ENCODE measurements at places on chromosomes 11 and 22.

DNA sequence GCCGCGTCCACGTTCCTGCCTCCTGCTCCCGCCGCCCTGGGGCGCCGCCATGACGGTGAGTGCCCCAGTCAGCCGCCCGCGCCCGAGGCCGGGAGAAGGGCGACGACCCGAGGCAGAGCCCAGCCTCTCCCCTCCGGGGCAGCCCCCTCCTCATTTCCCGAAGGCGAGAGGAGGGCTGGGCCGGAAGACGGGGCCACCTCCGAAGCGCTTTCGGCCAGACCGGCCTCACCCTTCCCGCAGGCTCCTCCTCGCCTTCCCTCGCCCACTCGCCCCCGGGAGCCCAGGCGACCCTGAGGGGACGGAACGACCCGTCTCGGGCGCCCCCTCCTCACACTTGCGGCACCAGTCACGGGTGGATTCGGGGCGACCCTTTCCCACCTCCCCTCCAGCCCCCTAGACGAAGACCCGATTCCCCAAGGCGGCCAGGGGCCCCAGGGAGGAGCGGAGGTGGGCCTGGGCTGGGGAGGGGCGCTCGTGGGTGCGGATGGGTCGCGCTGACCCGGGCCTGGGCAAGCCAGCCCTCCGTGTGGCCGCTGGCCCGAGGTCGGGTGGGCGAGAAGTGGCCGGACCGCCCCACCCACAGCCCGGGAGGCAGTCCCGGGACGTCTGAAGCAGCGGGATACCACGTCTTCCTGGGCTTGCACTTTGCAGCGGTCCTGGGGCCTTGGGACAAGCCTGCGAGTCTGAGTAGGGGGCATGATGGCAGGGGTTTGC, 49.7 kb downstream of the TRIOBP start:
- peak; percentile 36 for DNase-seq

GRCh38 chr22:30219049-30219654, 27.4 kb downstream of the LIF start:
- DNase-seq, result no peak

DNA sequence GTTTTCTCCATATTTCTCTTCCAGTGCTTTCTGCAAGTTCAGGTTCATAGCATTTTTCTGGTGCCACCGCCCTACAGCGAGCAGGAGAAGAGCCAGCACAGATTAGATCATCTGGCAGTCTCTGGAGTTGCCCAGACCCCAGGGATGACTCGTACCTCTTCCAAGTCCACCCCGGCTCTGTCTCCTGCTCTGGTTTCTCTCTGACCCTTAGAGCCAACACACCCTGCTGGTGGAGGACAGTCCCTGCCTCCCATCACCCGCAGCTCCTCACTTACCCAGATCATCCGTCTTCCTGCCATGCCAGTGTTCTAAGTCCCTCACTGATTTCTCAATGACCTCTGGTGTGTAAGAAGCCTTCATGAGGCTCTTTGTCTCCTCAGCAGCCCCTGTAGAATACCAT, 28.0 kb downstream of the TST start:
- no peak for DNase-seq

DNA sequence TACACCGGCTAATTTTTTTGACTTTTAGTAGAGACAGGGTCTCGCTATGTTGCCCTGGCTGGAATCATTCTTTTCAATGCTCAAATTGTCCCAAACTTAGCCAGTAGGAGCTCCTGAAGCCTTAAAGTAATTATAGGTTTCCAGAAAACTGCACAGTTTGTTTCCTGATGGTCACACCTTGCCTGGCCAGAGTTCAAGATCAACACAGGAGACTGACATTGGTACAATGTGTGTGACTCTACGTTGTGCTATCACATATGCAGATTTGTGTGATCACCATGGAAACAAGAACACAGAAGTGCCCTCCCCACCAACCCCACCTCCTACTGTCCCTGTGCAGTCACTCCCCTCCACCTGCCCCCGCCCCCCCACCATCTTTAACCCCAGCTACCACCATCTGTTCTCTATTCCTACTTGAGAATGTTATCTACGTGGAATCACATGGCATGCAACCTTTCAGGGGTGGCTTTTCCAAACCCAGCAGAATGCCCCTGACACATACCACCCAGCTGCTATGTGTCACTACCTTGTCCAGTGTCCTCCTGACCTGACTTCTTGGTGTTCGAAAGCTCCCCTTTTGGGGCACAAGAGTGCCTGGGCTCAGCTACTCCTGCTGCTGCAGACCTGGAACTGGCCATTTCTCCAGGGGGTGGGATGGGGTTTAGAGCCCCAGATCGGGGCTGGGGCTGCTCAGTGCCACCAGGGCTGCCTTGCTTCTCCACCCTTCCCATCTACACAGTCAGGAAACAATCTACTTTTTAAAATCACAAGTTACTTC, 6.1 kb upstream of the NAP1L4 start:
- no peak for DNase-seq

DNA sequence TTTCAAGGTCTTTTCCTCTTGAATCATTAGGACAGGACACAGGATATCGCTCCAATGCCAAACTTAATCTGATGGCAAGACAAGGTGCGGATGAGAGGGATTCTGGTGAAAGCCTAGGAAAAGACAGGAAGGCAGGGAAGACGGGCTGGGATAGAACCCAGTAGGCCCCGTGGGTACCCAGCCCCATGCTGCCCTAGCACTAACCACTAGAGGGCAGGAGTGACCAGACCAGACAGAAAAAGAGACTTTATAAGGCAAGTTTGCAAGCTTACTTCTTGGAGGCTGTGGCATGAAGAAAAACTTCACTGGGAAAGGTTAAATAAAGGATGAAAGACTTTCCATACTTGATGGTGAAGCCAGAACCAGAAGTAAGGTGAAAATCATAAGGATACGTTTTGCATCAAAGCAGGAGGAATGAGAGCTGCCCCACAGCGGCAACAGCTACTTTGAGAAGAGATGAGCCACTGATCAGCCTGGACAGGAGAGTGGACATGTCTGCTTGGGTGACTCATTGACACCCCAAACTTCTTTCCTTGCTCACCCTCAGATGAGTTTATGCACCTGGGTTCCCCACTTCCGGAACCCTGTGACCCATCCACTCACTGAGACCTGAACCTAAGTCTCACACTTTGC, 39.8 kb downstream of the SYN3 start:
- peak; percentile 10 for DNase-seq

DNA sequence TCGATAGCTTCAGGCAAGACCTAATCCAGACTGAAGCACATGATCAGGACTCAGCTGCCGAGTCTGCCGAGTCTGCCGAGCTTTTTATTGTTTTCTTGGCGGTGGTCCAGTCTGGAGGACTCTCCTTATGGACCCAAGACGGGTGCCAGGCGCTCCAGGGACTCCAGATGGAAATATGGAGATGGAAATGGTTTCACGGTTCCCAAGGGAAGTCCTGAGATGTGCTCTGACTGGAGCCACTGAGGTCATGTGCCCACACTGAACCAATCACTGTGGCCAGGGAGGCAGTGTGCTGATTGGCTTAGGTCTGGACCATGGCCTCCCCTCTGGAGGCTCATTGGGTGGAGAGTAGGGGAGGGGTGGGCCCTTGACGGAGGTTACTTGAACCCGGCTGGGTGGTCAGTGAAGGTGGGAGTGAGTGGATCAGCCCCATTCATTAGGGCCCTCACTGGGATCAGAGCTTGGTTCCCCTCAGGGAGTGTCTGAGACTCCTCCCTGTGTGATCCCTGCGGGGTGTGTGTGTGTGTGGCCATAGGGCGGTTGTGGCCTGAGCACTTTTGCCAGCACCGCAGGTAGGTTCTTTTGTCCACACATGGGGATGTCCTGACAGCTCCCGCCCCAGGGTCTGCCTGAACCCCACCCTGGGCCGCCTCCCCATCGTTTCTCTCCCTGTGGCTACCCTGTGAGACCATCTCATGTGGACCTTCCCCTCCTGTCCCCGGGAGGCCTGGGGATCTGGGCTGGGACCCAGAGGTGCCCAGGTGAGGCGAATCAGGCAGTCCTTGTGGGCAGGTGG, 14.0 kb downstream of the RPS6KA4 start:
- DNase-seq, result no peak

DNA sequence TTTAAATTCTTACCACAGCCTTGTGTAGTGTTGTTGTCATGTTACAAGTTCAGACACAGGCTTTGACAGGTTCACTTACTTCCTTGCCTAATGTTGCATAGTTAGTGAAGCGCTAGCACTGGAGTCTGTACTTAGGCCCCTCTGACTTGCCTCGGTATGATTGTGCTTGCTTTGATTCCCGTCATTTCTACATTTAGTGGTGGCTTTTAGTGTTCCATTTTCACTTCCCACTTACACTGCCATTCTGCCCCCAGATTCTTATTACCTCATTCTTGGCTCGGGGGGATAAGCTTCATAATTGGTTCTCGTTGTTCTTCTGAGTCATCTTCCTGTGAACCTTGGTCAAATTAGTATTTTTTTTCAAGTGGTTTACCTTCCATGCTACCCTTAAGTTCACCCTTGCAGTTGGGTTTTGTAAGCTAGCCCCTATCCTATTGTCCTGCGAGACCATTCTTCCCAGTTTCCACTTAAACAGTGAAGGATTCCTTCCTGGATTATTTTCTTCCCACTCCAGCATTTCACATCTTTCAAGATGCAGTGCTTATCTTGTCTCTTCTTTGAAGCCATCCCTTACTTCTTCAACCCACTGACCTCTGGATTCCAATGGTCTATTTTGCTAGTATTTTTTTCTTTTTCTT, 68.7 kb downstream of the DDX10 start:
- DNase-seq, result peak; percentile 3

DNA sequence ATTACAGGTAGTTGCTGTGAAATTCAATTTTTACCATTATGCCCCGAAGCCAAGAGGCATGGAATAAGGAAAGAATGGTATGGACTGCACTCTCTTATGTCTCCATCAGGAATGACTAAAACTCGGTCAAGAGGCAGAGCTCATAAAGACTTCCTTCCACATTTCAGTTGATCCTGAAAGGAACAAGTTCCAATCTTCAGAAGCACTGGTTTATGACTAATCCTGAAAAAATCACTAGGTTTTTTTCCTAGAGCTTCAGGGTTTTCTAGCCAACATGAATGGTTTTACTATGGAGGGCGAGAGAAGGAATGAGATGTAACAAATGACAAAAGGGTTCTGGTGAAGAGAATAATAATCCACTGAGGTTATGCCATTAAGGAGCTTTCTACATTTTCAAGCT, 832.2 kb downstream of the NTM start:
- no peak for DNase-seq

DNA sequence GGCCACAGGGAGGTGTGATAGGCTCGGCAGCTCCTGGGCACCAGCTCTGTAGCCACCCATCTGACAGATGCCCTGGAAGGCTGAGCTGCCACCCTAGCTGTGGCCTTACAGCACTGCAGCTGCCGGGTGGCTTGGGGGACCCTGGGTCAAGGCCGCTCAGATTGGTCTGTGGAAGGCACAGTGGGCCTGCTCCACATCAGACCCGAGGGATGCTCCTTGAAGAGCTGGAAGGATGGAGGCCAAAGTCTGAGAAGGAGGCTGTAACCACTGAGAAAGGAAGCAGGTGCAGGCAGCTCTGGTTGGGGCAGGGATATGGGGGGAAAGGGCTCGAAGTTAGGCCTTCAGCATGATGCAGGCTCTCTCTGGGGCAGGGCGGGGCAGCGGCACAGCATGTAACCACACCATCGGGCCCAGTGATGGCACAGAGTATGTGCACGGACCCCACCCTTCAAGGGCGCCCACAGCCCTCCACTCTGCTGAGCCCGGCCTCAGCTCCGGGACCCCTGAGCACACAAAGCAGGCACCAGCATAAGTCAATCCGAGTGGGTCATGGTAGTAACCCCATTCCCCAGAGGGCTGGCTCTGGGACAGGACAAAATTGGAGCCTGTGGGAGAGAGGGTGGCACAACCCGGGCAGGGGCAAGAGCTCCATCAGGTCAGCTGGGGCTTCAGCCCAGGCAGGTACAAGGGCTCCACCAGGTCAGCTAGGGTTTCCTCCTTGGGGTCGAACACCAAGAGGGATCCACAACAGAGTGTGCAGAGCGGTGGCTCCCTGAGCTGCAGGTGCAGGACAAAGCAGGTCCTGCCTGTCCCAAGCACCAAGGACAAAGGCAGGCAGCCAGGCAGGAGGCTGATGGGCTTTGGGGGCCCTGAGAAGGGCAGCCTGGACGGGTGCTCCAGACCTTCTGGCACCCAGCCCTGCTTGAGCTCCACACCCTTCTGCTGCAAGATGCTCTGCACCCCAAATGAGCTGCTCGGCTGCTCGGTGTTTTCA, 1511.1 kb downstream of the BRD1 start:
- no peak for DNase-seq

DNA sequence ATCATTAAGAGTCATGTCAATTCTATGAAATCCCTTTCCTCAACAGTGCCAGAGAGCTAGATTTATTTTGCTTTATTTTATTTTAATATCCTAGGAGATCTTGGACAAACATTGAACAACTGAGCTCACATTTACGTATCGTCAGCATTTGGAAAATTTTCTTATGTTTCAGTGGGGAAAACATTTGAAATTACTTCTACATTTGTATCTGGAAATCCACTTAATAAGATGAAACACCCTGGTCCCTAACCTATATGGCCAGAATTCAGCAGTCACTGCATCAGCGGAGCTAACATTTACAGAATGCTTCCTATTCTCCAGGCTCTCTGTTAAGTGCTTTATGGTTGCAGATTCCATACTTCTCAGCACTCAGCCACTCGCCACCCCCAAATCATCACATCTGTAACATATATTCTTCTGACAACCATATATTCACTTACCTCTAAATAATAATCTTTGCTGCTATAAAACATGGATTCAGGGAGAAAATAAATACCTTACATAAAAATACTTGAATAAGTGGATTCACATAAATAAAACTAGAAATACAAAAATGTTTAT, 773.9 kb downstream of the JRKL start:
- no peak for DNase-seq

- DNase-seq, result no peak
Observed at GRCh38 chr11:115067900-115068530, 389.7 kb downstream of the NXPE2 start.

GRCh38 chr11:67468056-67468455, 995 bp downstream of the TMEM134 start:
- DNase-seq, result peak; percentile 36

DNA sequence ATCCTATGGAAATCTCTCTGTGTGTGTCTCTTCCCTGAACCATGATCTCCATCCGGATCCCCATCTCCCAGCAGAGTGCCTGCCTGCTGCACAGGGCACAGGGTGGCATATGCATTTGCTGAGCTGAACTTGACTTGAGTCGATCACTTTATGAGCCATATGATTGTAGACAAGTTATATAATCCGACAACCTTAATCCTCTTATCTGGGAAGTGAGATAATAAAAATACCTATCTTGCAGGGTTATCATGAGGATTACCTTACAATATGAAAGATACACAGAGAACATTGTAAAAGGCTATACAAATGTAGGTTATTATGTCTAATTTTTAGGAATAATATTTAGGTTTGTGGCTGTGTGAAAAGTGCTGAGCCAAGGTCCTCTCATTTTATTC, 124.5 kb downstream of the ST3GAL4 start:
- no peak for DNase-seq

All from activated CD4-positive, alpha-beta T cell treated with anti-CD3 and anti-CD28 coated beads for 4 hours (primary cell).